ENCODE measurements at places on chromosomes 6 and 20. TPM values are rescaled to one million over a fixed set of nuclear protein-coding genes. Genes with fewer than 3 reads are reported as not detected.

The FARS2 gene
- 16.3 TPM for total RNA-seq

The GABRR1 gene
- not detected for total RNA-seq

The MYBL2 gene
- not detected for total RNA-seq

The C2 gene
- 1.8 TPM for total RNA-seq

The B3GAT2 gene
- total RNA-seq, result not detected

The CCDC167 gene
- 14.2 TPM for total RNA-seq

The SLC12A5 gene
- total RNA-seq, result not detected

The C20orf144 gene
- total RNA-seq, result 0.24 TPM

The SYCP2 gene
- total RNA-seq, result 2.5 TPM

The FILIP1 gene
- total RNA-seq, result 0.08 TPM

The TBXT gene
- not detected for total RNA-seq

The CYP39A1 gene
- total RNA-seq, result not detected

The FNDC11 gene
- total RNA-seq, result 0.75 TPM

The FITM2 gene
- 3.9 TPM for total RNA-seq

The BMP5 gene
- not detected for total RNA-seq

The SUMO4 gene
- 5.0 TPM for total RNA-seq

The FAM162B gene
- not detected for total RNA-seq

The TRIM40 gene
- not detected for total RNA-seq

The MEP1A gene
- total RNA-seq, result not detected

The RHAG gene
- not detected for total RNA-seq

The BPIFB1 gene
- total RNA-seq, result not detected

The GJA10 gene
- not detected for total RNA-seq

The MCHR2 gene
- total RNA-seq, result not detected

The SYTL3 gene
- total RNA-seq, result 29.5 TPM

The KCNK16 gene
- total RNA-seq, result not detected

The NR2E1 gene
- total RNA-seq, result not detected

The CRYBG1 gene
- total RNA-seq, result 30.3 TPM

The CST2 gene
- not detected for total RNA-seq

The PHACTR1 gene
- 43.1 TPM for total RNA-seq

The ZNF335 gene
- 39.9 TPM for total RNA-seq

The OPN5 gene
- total RNA-seq, result not detected

The C20orf204 gene
- total RNA-seq, result 4.7 TPM

The PRR18 gene
- total RNA-seq, result not detected

The RAET1L gene
- total RNA-seq, result not detected

Measured in naive thymus-derived CD4-positive, alpha-beta T cell (primary cell).